ENCODE measurements at places on chromosomes 2 and 18.

DNA sequence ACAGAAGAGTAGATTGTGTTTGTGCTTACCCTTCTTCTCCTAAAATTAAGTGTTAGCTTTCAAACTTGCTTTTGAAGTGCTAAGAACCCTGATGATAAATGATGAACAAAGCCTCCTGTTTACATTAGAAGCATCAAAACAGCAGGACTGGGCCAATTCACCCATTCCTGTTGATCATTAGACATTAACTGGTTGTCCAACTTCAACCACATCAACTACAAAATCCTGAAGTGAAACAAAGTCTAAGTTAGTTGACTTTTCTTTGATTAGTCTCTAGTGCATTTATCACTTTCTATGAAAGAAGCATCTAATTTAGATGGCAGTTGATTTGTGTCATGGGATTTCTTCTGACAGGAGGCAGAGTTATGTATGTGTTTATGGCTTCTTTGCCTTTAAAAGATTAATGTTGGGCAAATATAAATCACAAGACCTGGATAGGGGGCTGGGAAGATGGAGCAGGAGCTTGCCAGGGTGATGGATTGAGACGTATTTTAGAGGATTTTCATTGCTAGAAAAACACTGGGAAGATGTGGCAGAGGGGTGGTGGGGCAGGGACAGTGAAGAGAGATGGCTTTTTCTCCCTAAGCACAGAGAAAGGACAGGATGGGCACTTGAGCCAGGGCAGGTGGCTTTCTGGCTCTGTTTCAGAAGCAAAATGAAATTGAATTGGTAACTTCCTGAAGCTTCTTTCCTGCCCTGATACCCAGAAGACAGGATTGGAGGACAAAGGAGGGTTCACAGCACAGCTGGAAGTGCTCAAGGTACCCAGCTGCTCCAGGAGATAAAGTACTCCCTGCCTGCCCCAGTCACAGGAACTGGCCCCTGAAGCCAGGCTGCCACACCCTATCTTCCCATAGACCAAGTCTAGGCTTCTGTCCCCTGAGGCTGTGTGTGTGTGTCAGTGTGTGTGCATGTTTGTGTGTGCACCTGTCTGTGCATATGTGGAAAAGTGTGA lies 20.5 kb downstream of the GYPC start:
- no peak for DNase-seq

DNA sequence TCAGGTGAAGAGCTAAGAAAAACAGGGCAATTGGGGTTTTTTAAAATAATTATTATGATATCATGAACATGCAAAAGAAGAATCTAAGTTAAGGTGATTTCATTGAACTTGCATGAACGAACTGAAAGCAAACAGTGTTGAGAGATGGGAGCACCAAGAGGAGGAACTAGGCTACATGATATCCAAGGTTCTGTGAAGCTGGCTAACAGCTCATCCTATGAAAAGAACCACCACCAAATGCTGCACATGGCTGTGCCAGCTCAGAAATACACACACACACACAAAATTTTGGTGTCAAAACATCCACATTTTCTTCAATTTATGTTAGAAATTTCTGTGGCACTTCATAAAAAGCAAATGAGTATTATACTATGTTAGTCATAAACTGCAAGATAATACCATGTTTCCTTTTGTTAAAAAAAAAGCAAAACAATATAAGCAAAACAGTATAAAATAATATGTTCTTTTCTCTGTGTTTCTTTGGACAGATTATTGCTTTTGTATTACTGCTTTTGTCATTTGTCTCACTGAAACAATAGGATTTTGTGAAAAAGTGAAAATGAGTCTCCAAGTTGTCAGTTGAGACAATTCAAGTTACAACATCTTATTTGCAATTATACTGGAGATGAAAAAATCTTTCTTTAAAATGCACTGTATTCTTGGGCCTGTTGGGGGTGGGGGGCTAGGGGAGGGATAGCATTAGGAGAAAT lies 12.6 kb upstream of the TTC32 start:
- no peak for DNase-seq

DNA sequence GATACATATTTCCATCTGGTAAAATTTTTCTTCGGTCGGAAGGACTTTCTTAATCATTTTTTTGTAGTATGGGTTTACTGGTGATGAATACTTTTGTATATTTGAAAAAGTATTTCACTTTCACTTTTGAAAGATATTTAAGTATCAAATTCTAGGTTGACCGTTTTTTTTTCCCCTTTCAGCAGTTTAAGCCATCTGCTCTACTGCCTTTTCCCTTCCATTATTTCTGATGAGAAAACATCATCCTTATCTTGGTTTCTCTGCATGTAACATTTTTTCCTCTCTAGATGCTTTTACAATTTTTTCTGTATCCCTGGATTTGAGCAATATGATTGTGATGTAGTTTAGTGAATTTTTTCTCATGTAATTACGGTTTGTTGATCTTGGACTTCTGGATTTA lies 87.0 kb downstream of the MTX2 start:
- no peak for DNase-seq

DNA sequence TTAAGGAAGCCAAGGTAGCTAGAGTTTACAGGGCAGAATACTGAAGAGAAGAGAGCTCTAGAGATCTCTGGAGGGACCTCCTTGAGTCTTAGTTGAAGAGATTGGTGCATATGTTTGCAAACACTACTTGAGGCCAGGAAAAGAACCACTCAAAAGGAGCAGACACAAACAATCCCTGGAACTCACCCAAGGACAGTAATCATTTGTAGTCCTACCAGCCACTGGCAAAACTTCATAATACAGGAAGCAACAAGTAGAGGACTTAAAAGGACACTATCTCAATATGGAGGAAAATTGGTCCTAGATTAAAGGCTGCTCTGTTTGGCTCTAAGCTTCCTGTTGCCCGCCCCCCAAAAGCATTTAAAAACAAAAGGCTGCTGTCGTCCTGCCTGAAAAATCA lies 46.9 kb upstream of the UBXN4 start:
- DNase-seq = no peak

DNA sequence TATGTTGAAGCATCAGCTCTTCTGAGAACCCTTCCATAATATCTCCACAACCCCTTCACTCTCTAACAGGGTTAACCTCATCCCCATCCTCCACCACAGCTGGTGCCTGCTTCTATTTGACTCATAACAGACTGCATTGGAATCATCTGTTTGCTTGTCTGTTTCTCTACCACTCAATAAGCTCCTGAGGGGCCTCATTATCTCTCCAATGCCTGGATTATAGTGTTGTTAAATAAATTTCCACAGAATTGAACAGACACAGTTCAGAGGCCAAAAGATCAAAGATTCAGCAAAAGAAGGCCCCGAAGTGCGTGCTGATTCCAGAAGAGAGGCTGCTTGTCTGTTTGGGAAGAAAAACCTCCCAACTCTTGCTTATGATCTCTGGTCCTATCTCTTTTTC lies 33.7 kb upstream of the FAM98A start:
- DNase-seq = no peak

DNA sequence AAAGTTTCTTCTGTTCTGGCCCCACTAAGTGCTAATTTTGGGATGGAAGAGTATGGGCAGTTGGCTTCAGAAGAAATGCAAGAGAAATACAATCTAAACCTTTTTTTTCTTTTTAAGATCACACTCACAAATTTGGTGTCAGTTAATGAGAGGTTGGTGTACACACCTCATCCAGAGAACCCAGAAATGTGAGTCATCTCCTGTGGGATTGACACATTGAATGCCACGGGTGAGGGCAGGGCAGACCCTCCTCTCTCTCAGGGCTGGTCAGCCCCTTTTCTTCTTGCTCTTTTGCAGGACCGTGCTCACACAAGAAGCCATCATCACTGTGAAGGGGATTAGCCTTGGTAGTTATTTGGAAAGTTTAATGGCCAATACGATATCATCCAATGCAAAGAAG lies 19.2 kb downstream of the PRELID3A start:
- no peak for DNase-seq

DNA sequence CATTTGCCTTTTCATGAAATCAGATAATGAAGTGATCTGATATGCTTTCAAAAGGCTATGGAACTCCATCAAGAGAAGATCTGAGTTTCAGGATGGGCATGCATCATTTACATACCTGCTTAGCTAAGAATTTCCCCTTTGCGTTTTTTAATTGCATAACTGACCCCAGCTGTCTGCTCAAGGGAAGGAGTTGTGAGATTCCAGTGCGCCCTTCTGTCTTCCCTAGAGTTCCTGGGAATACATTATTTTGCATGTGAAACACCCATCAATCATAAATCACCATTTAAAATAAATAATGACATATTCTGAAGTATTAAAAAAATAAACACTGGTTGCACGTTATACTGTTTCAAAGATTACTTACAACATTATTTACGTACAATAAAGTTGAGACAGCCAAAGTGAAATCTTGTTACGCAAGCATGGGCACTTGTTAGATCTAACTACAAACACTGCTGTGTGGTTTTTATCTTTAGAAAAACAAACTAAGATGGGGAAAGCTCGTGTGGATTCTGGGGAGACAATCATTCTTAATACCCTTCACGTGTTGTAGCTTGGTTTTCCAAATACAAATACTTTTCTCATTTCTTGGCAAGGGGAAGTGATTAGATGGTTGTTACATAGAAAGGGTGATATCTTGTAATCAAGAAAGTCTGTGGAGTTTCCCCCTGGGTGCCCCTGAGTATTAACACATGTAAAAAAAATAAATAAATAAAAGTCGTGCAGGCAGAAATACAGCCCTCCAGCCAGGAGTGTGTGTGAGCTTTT lies 125.7 kb upstream of the LMAN1 start:
- DNase-seq = no peak

Data from activated CD8-positive, alpha-beta memory T cell treated with anti-CD3 and anti-CD28 coated beads, Interleukin-2, amount 50 U/mL, for 4 hours (primary cell).